ENCODE measurements at places on chromosomes 11 and 22. TPM values are rescaled to one million over a fixed set of nuclear protein-coding genes. Genes with fewer than 3 reads are reported as not detected.

DNA sequence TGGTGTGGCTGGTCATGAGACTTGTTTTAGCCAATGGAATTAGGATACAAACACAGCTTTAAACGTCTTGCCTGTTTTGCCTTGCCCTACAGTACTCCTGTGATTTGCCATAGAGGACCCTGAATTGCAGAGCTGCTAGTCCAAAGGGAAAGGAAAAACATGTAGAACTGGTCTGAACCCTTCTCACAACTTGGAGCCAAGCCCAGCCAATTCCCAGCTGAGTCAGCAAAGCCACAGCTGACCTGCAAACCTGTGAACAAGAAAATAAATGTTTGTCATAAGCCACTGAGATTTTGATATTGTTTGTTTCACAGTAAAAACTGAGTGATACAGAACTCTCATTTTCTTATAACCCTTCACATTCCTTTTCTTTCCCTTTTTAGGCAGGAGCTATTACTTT is 360.5 kb upstream of the API5 start:
- no peak for DNase-seq

The MPZL3 gene
- 1.6 TPM for total RNA-seq

DNA sequence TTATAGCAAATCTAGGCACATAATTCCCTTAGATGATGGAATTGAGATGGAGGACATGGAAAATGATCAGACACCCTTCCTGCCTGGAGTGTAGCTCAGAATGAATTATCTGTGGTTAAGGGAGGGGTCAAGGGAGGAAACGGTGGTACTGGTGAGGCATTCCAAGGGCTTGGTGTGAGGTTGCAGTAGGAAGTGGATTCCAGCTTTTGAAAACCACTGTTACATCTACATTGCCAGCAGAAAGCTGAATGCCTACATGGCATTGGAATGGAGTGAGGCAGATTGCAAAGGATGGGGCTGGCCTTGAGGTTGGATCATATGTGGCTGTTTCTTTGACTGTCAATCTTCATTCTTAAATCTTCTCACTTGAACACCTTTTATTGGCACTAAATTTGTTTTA is 684.4 kb downstream of the NTM start:
- no peak for DNase-seq

The MS4A1 gene
- total RNA-seq, result 1.2 TPM

The OR4C3 gene
- not detected for total RNA-seq

The DRAP1 gene
- 86.4 TPM for total RNA-seq

GRCh38 chr22:46008291-46008690 is 31.3 kb upstream of the WNT7B start:
- DNase-seq, result no peak

DNA sequence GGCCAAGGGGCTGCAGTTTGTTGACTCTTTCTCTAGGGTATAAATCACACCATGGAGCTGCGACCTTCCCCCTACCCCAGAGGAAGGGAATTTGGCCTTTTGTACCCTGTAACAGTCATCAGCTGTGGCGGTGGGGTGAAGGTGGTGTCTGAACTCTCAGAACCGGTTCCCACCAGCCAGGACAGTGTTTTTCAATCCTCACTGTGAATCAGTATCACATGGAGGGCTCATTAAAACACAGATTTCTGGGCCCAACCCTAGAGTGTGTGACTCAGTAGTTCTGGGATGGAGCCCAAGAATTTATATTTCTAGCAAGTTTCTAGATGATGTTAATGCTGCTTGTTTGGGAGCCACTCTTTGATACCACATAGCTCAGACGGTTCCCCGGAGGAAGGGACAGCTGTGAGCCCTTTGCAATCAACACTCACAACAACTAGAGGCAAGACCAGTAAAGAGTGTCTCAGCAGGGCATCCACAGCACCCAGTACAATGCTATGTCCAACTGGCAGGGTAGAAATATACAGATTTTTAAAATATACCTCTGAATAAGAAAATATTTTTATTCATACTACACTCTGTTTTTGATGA is 43.9 kb upstream of the FAT3 start:
- peak; percentile 51 for DNase-seq

The KCNK4 gene
- not detected for total RNA-seq

The CFAP300 gene
- 5.4 TPM for total RNA-seq
